GF-D8 (cell line): ENCODE measurements at places on chromosomes 4 and X.

DNA sequence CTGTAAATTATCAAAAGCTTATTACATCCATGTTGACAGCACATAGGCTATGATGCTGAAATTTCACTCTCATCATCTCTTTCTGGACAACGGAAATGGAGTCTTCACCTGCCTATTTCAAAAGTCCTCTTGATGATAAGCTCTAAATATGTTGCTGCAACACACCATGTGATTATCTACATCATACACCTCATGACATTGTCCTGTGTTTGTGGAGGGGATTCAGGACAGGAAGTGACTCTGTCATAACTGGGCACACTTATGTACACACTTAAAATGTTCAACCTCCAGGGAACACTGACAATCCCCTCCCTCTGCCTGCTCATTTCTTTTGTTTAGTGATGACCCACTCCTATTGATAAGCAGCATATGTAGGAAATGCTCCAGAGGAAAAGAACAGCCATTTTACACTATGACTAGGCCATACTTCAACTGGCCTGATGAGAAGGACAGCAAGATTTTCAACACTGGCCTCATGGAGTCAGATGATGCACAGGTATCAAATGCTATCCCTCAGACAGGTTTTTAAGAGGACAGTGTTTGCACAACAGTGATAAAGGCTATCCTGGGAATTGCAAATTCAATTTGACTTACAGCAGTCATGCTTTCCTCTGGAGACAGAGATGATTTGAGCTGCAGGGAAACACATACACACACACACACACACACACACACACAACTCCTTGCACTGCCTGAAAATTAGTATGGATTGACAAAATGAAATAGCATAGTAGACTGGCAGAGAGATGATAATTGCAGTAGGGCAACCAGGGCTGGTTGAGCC is 163.3 kb upstream of the RASGEF1B start:
- no peak for DNase-seq

DNA sequence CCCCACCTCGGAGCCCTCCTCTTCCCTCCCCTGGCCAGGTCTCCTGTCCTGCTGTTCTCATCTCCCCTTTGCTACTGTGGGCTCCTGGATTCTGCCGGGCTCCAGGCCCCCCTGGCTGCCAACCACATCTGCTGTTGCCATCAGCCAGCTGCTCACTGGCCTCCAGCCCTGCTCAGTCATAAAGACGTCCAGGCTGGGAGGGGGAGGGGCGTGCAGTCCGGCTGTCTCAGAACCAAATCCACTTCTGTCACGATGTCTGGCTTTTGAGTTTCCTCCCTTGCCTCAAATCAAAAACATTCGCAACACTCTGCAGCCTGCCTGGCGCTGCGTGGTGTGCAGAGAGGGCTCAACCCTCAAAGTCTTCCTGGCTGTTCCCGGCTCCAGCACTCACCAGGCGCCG is 7.1 kb downstream of the RASL11B start:
- DNase-seq: no peak

DNA sequence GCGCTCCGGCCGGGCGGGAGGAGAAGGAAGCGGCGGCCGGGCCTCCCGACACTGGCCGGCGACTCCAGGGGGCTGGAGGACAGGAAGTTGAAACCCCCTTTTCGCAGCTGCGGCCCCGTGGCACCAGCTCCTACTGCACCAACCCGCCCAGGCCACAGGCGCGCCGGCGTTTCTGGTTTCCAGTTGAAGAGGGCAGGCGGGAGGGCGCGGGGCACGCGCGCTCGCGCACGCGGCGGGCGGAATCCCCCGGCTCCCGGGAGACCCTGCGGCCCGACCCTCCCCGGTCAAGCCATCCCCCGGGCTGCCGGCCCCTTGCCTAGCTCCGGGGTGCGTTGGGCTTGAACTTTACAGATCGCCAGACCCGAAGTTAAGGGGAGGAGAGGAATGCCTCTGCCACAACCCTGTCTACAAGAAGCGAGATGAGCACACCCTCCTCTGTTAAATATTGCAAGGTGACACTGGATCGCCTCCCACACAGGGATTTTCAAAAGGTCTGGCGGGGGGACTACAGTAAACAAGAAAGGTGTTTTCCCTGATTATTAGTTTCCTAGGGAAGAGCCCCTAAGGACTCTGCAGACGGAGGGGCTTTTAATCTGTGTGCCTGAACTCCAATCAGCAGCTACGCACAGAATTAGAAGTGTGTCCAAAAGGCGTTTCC is 1.4 kb downstream of the ELOVL6 start:
- DNase-seq: no peak

DNA sequence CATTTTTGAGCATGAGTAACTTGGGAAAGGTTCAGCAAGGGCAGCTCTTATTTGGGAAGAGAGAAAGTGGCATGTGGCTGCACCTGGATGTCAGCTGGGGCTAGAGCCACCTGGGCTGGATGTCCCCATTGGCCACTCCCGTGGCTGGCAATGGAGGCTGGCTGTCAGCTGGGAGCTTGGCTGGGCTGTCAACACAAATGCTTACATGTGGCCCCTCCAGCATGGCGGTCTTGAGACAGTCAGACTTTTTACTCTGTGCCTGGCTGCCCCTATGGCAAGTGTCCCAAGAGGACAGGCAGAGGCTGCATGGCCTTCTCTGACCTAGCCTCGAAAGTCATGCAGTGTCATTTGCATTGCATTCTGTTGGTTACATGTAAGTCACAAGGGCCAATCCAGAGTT is 99.6 kb downstream of the FAM53A start:
- DNase-seq: no peak

DNA sequence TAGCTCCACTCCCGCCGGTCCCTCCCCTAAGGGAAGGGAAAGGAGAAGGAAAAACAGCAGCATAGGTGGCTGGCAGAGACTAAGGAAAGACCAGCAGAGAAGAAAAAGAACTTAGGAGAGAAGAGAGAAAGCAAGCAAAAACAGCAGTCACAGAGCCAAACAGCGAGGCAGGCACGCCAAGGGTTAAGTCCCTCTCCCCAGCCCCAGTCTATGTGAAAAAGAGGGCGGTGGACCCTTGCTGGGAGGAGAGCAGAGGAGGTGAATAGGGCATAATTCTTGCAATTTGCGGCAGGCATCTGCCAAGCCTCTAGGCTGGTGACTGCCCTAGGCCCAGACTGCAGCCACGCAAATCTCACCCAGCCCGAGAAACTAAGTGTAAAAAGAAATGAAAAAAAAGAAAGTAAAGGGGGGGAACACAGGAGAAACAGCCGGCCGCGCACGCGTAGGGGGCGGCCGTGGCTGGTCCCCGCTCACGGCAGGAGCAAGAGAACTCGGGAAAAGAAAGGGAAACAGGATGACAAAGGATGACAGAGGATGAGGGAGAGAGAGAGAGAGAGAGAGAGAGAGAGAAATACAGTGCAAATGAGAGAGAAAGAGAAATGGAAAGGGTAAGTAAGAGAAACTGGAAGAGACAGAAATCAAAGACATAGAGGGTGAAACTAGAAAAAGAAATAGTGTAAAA is 48.6 kb downstream of the MAGEA9 start:
- DNase-seq: no peak

DNA sequence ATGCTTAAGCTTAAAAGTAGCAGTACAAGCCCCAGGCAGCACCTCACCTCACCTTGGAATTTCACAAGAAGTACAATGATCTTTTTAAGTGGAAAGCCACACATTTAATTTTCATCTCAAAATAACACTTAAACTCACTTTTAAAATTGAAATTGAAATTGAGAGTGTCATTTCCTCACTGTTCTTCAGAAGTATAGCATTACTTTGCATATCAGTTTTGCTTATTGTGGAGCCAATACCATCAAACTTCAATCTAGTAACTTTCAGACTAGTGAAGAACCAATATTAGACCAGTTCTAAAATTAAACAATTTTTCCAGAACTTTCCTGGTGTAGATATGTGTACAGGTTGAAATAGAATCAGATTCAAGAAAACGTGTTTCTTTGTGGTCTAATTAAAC is 242.4 kb downstream of the NDST4 start:
- DNase-seq: no peak

GRCh38 chr4:151850791-151851213 is 90.0 kb upstream of the GATB start:
- no peak for DNase-seq

DNA sequence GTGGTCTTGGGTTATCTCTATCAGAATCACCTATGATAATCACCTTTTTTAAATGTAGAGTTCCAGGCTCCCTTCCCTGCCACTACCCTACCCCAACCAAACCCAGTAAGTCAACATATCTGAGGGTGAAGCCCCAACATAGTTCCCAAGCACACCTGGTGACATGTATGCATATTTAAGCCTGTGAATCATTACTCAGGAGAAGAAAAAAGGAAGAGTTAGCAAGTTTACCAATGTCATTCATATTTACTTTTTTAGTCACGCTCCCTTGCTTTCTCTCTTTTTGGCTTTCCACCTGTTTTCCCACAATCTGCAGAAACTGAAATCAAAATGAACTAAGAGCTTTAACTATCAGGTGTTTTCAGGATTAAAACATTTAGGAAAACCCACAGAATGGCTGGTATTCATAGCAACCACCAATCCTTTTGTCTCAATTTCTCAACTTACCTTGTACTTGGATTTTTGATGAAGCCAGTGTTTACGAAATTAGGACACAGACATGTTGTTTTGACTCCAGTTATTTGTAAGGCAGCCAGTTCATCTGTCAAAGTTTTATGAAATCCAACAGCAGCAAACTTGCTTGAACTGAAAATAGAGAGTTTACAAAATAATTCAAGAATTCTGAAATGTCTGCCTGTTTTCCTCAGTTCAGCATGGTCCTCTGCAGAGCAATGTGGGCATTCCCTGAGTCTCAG is 34.0 kb downstream of the HSD17B11 start:
- DNase-seq: no peak

- DNase-seq: peak; percentile 7
Measured at GRCh38 chr4:25856756-25857155, 6.0 kb downstream of the SEL1L3 start.

- no peak for DNase-seq
Measured at GRCh38 chrX:39874202-39874816, 223.4 kb downstream of the BCOR start.

GRCh38 chr4:12411072-12411471 is 982.4 kb upstream of the HS3ST1 start:
- DNase-seq: no peak

GRCh38 chr4:1842993-1843448 is 12.9 kb downstream of the LETM1 start:
- DNase-seq: no peak

DNA sequence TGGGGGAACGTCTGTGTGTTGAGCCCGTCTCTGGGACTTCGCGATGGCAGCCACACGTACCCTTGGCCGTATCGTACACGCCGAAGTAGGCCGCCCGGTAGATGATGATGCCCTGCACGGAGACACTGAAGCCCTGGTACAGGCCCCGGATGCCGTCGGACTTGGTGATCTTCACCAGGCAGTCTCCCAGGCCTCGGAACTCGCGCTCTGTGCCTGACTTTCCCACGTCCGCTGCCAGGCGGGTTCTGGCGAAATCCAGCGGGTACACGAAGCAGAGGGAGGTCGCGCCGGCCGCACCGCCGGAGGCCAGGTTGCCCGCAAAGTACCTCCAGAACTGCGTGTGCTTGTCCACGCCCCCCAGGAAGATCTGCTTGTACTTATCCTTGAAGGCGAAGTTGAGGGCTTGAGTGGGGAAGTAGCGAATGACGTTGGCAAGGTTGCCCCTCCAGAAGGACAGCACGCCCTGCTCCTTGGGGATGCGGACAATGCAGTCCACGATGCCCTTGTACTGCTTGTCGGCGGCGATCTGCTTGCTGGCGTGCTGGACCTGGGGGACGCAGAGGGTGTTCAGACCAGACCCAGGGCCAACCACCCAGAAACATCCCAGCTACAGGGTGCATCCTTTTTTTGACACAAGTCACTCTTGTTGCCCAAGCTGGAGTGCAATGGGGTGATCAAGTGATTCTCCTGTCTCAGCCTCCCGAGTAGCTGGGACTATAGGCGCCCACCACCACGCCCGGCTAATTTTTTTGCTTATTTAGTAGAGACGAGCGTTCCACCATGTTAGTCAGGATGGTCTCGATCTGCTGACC is 2.5 kb downstream of the SLC25A6 start:
- no peak for DNase-seq

GRCh38 chr4:605702-606425 is 19.5 kb upstream of the PDE6B start:
- DNase-seq: no peak

- peak; percentile 21 for DNase-seq
Measured at GRCh38 chrX:154750301-154751202, at the start of gene GAB3. GAB3 (minus strand) TSS chrX:154751077; CDS start chrX:154751025, 52 bp downstream.

GRCh38 chr4:73335679-73336078 is 68.4 kb upstream of the ALB start:
- no peak for DNase-seq

DNA sequence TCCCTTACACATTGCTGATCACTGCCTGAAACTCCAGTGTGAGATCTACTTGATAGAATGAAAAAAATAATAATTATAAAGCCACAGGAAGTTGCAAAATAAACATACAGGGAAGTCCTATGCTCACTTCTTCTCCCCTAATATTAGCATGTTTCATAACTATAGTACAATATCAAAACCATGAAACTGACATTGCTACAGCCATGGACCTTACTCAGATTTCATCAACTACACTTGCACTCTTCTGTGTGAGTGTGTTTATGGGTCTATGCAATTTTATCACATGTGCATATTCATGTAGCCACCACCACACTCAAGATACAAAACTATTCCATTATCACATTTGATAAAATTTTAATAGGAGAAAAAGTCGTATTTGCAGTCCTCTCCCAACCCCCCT is 57.3 kb downstream of the SPINK2 start:
- DNase-seq: no peak

DNA sequence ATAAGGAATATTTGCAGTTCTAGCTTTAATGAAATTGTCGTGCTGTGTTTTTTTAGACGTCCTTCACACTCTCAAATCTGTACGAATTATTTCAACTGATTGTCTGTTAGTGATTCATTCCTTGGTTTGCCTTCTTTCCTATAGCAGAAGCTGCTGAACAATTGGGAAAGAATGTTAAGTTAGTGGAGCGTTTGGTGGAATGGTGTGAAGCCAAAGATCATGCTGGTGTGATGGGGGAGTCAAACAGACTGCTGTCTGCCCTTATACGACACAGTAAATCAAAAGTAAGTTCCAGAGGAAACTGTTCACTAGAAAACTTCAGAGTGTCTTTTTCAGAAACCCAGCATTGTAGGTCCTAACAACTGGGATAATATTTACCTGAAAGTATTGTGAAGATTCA is 159.9 kb downstream of the RAP1GDS1 start:
- DNase-seq: no peak

GRCh38 chr4:6115746-6116586 is 84.4 kb downstream of the JAKMIP1 start:
- no peak for DNase-seq

GRCh38 chrX:97806946-97807345 is 923.2 kb downstream of the RPA4 start:
- DNase-seq: no peak

DNA sequence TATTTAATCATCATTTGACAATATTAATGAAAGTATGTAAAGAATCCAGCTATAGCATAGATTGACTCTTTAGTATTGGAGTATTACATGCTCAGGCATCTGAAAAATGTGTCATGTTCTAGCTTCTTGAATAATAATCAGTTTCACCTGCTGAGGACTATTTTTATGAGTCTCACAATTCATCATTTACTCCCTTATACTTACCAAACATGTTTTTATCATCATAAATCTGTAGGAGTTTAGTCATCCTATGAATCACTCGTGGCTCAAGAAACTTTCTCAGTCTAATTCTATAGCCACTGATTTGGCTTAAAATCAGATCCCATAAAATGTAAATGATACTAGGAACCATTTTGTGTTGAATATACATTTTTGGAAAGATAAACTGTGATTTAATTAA is 1616.1 kb downstream of the C4orf33 start:
- no peak for DNase-seq

- DNase-seq: peak; percentile 26
Measured at GRCh38 chr4:15649914-15650545, 5.1 kb downstream of the FBXL5 start.

- no peak for DNase-seq
Measured at GRCh38 chr4:77564231-77564630, 41.4 kb upstream of the CXCL13 start.
